ENCODE measurements at places on chromosomes 3 and 15.

DNA sequence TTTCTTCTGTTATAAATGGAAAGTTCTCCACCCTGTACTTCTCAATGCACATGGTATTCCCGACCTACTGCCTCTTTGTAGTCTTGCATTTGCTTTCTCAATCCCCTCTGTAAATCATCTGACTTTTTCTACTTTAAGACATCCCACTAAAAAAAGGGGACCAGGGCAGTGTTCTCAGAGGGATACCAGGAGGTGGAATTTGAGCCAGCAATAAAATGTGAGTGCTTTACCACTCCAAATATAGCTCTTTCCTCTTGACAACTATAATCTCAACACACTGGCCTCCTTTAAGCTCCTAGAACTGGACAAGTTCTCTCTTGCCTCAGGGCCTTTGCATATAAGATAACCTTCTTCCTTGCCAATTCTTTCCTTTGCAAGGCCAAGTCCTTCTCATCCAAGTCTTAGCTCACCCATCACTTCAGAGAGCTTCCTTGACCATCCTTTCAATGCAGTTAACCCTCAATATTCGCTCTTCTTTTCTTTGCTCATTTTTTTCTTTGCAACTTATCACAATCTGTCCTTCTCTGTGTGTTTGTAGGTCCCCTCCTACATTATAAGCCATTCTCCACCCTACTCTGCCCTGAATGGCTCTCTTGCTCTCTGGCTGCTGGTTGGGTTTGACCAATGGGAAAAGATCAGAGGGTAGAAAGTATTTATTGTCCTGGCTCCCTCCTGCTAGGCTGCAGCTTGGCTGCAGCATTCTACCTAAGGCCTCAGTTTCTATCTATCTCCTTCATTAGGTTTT, 93.4 kb downstream of the PRICKLE2 start:
- no peak for DNase-seq

- no peak for DNase-seq
Observed at GRCh38 chr3:150407051-150407807, 869 bp upstream of the TSC22D2 start.

DNA sequence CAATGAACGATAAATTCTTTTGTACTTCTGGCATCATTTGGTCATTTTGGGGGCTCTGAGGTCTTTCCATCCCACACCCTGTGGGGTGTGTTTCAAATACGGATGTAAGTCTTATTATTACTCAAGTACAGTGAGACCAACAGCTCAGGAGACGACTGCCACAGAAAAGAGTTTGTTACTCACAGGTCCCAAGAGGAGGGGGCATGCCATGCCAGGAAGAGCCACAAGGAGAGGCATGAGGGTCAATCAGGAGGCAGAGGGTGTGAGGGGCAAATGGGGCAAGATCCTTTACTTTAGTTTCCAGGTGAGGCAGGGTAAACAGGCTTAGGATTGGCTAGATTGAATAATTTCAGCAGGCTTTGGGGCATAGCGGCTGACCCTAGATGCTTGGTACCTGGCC, 21.6 kb downstream of the TRH start:
- DNase-seq = no peak

GRCh38 chr3:51353691-51354090, 31.4 kb upstream of the MANF start:
- DNase-seq = no peak

- no peak for DNase-seq
Observed at GRCh38 chr3:101859882-101860448, 10.7 kb downstream of the NFKBIZ start.

DNA sequence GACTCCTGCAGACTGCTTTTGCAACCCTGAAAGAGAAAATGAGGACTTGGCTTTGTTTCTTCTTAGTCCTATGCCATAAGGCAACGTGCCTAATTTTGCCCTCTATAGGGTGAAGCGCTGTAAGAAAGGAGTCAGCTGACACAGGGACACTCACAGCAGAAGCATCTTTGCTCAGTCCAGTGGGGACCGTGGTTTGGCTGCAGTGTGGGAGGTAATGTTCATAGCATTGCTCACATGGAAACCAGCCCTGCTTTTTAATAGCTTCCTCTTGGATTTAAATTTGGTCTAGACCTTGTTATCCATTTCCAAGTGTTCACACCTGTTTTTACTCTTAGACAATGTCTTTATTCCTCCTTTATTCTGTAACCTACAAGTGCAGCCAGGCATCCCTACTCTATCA, 1032.1 kb downstream of the NTRK3 start:
- DNase-seq = no peak

- no peak for DNase-seq
Observed at GRCh38 chr3:60154011-60154410, 1097.2 kb downstream of the FHIT start.

- no peak for DNase-seq
Observed at GRCh38 chr3:171986176-171986575, 53.2 kb upstream of the FNDC3B start.

GRCh38 chr3:50493086-50493485, 10.3 kb downstream of the CACNA2D2 start:
- DNase-seq = no peak

DNA sequence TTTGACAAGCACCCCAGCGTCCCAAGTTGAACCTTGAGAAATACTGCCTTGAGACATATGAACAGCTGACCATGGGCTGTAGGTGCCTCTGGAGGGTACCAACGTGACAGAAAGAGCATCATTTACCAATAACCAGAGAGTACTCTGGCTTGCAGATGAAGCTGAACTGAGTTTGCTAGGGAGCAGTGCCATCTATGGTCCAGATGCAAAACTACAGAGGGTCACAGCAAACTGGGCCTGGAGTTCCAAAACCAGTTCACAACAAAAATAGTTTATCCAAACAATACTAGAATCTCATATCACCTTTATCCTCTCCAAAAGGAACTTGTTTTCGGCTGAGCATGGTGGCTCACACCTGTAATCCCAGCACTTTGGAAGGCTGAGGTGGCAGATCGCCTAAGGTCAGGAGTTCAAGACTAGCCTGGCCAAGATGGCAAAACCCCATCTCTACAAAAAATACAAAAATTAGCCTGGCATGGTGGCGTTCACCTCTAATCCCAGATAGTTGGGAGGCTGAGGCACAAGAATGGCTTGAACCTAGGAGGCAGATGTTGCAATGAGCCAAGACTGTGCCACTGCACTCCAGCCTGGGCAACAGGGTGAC, 69.3 kb downstream of the CHAC1 start:
- DNase-seq = no peak

DNA sequence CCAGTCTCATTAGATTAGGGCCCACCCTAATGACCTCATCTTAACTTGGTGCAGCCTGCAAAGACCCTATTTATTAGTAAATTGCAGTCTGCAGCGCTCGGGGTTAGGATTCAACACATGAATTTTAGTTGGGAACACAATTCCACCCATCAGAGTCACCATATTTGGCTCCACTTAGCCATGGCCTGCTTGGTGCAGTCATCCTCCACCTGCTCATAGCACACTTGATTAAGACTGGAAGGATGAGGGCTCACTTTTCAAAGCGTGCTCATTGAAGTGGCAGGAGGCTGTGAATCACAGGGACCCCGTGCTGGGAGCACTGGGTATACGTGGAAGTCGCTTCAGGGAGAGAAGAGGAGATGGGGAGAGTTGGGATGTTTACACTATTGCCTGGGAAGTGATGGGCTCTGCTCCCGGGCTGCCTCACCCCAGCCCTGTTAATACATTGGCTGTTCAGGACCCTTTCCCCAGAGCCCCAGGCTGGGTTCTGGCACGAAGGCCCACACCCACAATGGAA, 68.2 kb downstream of the ASB7 start:
- no peak for DNase-seq

GRCh38 chr3:69330891-69331400, 54.9 kb downstream of the FRMD4B start:
- no peak for DNase-seq

DNA sequence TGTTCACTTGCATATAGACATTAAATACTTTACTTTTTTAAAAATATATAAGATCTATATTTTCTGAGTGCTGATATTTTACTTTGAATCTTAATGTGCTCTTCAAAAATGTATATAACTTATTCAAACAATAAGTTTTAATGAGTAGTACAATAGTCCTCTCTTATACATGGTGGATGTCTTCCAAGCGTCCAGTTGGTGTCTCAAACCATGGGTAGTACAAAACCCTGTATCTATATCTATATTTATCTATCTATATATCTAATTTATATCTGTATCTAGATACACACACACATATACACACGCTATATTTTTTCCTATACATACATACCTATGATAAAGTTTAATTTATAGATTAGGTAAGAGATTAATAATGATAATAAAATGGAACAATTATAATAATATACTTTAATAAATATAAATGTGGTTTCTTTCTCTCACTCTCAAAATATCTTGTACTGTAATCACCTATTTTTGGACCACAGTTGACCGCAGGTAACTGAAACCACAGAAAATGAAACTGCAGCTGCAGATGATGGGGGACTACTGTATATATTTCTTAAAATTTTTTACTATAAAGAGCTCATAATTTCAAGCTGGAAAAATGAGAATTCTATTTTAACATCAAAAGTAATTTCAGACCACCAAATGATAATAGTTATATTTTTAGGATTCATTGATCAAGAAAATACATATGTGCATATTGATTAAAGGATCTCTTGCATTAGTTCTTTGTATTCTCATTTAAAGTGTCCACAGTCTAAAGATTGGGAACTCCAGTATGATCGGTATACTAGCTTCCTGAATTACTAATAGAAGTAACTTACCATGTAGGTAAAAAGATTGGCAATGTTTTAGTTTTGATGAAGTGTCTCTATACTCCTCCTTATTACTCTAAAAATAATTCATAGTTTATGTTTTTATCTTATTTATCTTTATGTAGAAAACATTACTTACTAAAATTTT, 215.1 kb upstream of the MLF1 start:
- DNase-seq = no peak

DNA sequence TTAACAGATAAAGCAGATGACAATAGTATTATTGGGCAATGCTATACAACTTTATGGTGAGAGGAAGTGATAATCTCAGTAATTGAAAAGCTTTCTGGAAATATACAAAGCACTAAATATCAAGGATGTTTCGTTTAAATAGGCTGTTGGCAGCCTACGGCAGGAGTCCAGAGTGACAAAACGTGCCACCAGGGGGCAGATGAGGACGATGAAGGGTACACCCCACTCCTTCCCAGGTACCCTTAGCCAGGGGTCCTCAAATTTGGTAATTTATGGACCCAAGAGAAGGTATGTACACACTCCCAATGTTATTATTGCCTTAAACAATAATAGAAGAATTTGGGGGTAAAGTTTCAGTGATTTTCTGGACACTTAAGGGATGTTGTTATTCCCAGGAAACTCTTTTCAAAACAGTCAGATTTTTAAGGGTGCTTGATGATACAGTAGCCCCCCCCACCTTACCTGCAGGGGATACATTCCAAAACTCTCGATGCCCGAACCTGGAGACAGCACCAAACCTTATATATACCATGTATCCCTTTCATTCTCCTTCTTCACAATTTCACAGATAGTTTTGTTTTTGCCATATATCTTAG, 1.4 kb upstream of the MAGEL2 start:
- DNase-seq = no peak

DNA sequence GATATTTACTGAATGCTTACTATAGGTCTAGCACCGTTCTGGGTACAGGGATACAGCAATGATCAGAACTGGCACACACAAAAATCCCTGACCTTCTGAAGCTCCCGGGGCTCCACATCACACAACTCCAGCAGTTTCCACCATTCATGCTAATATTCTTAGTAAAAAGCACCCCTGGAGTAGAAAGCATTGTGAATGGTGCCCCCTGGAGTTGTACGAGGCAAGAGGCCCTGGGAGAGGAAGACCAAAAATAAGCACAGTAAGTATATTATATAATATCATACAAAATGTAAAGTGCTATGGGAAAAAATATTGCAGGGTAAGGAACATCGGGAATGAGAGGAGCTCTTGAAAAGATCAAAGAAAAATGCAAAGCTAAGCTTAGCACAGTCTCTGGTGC, 790 bp upstream of the SRGAP3 start:
- DNase-seq = peak; percentile 0

- DNase-seq = no peak
Observed at GRCh38 chr3:20023623-20024405, 11.8 kb upstream of the PP2D1 start.

DNA sequence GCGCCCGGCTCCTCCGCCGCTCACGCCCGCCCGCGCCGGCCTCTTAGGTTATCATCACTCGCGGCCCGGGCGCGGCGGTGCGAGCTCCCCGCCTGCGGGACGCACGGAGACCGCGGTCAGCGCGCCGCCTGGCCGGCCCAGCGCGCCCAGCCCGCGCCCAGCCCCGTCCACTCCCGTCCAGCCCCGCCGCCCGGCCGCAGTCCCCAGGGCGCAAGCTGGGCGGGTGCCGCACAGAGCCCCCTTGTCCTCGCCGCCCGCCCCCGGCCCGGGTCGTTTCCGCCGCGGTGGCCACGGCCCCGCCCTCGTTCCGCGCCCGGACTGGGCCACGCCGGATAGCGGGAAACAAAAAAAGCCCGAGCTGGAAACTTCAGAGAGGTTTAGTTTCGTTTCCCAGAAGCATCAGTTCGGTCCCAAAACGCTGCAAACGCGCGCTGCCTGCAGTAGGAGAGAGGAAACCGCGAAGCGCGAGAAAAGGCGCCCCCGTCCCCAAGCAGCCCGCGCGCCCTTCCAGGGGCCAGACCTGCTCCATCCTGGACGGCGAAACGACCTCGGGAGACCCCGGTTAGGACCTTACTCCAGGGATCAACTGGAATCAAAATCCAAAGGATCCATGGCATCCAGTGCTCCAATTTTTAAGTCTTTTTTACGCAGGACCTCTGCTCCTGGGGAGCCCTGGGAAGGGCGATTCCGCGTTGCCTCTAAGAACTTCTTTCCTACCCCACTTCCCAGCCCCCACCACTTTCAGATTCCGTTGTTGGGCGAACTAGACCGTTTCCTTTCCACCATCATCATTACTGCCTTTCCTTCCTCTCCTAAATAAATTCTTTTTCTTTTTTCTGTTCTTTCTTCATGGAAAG, at the start of gene ATP10A:
TSS of gene ATP10A (minus strand) at position 217 of the 857 bp plus-strand sequence. CDS start 231 bp downstream, outside the sequence.
- no peak for DNase-seq

GRCh38 chr3:66195347-66195783, 25.4 kb upstream of the SLC25A26 start:
- DNase-seq = no peak

DNA sequence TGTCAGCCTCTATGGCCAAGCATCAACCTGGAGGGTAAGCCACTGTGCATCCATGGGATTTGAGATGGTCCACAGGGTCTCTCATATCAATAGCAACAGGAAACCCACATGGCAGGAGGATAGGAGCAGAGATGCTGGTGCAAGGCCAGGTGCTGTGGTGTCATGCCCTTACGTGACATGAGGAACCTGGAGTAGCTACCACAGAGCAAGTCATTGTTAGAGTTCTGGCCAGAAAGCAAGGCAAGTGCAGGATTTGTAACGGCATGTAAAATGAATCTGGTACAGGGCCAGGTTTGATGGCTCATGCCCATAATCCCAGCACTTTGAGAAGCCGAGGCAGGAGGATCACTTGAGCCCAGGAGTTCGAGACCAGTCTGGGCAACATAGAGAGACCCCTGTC, 14.8 kb upstream of the ZNF774 start:
- no peak for DNase-seq

DNA sequence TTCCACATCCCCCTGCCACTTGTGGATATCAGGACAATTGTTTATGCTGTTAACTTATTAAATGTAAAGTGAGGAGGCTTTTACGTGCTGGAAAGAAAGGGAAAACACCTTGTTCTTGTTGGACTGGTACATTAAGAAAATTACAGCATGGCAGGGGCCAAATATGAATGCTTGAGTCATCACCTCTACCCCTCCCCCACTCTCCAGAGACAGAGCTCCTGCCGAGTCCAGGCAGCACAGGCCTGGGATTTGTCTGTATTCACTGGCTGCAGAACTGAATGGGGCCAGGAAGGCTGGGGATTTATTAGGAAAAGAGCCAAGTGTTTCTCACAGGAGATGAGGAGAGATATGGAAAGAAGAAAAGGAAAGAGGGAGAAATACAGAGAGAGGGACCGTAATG, 308.9 kb downstream of the EPHB1 start:
- DNase-seq = no peak

GRCh38 chr3:53516339-53516738, 21.9 kb downstream of the CACNA1D start:
- DNase-seq = no peak

All from NCI-H1436 treated with DMSO at 0.1 percent for 48 hours (cell line).